ENCODE measurements at places on chromosomes 5 and 9. TPM values are rescaled to one million over a fixed set of nuclear protein-coding genes. Genes with fewer than 3 reads are reported as not detected.
A peak's percentile ranks its signal among the peaks of the same experiment; 100 is the strongest.

TRIM7 gene
- total RNA-seq: 26.3 TPM

C5orf46 gene
- total RNA-seq: 5.7 TPM

IFNE gene
- total RNA-seq: 2.4 TPM

DNA sequence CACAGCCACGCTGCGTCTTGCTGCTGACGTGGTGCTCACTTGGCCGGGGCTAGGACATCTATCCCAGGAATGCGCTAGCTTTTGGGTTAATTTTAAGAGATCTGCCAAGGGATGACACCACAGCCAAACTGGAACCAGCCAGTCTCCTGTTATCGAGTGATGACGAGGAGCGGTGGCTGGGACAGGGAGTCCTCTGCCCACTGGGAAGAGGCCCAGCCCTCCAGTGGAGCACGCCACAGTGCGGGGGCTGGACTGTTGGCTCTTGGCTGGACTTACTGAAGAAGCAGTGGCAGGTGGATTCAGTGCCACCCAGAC lies 55.1 kb upstream of the PHYKPL start:
- no peak overlapping the region for H3K4me3 ChIP-seq
- no peak overlapping the region for H3K27ac ChIP-seq
- H3K36me3 ChIP-seq: no peaks in the 10 kb centered on the region
- DNase-seq: peak; percentile 64

DNA sequence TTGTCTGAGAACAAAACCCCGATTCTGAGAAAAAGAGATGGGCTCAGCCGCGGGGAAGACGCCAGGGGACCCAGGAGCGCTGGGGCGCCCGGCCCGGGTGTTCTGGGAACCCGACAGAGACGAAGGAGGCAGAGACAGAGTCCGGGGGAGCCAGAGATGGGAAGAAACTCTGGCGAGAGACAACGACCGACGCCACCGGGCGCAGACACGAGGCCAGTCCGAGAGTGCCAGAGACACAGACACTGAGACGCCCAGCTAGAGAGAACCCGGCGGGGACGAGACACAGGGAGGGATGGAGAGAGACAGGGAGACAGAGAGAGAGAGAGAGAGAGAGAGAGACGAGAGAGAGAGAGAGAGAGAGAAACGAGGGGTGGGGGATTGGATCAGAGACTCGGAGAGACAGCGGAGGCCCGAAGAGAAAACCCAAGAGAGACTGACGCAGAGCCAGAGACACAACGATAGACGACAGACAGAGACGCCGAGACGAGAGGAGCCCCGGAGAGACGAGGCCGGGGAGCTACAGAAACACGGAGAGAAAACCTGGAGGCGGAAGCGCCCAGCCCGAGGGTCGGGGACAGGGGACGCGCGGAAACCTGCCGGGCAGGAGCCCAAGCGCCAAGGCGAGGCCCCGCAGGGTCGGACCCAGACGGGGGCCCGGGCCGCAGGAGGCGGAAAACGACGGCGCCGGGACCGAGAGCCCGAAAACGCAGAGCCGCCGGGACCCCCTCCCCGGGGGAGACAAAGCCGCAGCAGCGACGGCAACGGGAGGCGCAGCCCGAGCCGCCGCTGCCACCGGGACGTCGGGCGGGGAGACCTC lies 3.3 kb downstream of the NR5A1 start:
- peaks cover 34% of the 10 kb centered on the region for H3K27me3 ChIP-seq
- H3K36me3 ChIP-seq: no peaks in the 10 kb centered on the region
- H3K4me1 ChIP-seq: peaks cover 6% of the 10 kb centered on the region
- no peak for DNase-seq
- peak overlapping the region; percentile 49 for H3K4me3 ChIP-seq
- no peak overlapping the region for H3K27ac ChIP-seq

DNA sequence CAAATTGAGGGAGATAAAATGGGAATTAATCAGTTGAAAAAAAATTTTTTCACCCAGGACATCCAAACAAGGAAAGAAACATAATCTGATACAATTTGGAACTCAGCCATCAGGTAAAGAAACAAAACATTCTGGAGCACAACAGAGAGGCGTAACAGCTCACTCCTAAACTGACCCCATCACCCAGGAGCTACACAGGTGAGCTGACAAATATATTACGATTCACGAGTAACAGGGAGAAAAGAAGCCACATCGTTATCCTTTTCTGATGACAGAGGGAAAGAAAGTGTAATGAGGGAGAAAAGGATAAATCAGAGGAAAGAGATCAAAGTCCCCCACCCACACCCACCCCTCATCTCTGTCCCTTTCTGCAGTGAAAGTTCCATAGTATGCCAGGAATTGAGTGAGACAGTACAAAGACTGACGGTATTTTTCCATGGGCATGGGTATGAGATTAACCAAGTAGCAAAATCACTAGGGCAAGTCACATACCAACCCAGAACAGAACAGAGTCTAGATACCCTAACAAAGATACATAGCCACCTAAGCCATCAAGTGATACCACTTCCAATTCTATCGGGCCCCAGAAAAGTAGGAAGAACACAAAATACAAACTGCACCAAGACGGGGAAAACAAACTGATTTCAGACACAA lies 45.4 kb downstream of the TMEM245 start:
- no peak overlapping the region for H3K4me3 ChIP-seq
- no peaks in the 10 kb centered on the region for H3K27me3 ChIP-seq
- H3K4me1 ChIP-seq: peaks cover 1% of the 10 kb centered on the region
- no peak overlapping the region for H3K27ac ChIP-seq

DNA sequence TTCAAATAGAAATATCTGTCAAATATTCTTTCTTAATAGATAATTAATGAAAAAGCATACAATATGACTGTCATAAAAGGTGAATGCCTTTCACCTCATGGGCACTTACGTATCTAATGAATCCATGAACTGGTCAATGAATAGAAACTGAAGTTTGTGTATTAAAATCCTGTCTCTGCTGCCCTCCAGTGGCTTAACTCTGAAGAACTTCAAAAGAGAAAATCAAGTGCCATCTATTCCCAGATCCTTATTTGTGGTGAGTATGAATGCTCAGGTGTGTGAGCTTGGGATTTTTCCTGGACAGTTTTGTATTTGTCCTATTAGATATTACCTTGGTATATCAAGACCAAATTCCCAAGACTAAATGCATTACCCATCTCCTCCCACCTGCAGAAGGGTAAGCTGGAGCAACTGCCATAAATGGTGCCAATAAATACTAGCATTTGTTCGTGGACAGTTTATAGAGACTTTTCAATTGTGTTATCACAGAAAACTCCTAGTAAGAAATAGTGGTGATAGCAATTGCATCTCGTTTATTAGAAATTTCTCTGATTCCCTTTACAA lies 44.0 kb upstream of the SVEP1 start:
- no peaks in the 10 kb centered on the region for H3K36me3 ChIP-seq
- no peak overlapping the region for H3K27ac ChIP-seq
- no peaks in the 10 kb centered on the region for H3K4me1 ChIP-seq
- H3K4me3 ChIP-seq: no peak overlapping the region
- H3K27me3 ChIP-seq: no peaks in the 10 kb centered on the region
- peak; percentile 77 for DNase-seq

DNA sequence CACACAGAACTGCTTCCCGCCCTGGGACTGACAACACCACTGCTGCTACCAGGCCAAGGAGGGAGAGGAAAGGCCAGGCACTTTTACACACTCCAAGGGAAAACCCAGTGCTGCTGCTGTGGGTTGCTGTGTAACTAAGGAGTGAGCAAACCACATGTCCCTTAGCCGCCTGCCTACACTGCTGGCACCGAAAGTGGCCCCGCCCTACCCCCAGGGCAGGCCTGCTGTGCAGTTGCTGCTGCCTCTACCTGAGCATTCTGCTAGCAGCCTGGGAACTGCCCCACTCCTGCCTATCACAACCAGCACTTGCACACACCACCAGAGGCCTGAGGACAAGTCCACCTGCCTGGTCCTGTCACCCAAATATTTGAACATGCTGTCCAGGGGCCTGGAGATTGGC lies 740.9 kb downstream of the DTWD2 start:
- no peaks in the 10 kb centered on the region for H3K27me3 ChIP-seq
- no peak overlapping the region for H3K4me3 ChIP-seq
- peak; percentile 42 for DNase-seq
- H3K4me1 ChIP-seq: no peaks in the 10 kb centered on the region
- no peaks in the 10 kb centered on the region for H3K36me3 ChIP-seq
- no peak overlapping the region for H3K27ac ChIP-seq

GRCh38 chr5:176474476-176474875 lies 26.3 kb downstream of the FAF2 start:
- peaks cover 63% of the 10 kb centered on the region for H3K36me3 ChIP-seq
- H3K27me3 ChIP-seq: no peaks in the 10 kb centered on the region
- H3K4me3 ChIP-seq: no peak overlapping the region
- H3K27ac ChIP-seq: no peak overlapping the region

DNA sequence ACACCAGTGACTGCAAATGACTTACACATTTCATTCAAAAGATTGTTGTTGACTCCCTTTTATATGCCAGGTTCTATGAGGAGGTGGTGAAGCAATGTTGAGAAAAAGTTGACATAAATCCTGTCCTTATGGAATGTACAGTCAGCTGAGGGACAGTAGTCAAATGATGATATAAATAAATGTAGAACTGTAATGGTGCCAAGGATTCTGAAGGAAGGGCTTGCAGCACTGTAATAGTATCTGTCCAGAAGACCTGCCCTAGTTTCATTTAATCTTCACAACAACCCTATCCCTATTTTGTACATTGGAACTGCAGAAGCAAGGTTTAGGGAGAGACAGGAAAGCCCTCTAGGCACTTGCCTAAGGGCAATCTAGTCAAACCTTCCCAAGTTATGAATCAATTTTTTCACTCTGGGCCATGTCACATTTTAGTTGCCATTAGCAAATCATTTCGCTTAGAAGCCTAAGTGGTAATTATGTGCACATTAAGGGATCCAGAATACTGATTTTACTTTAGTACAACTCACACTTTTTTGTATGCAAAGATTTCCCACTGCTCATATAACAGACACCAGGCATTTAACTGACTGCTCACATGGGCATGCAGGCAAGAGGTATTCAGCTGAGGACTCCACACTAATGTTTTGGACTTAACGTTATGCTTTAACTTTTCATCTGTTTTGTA lies 34.5 kb upstream of the LIFR start:
- H3K4me1 ChIP-seq: peaks cover 16% of the 10 kb centered on the region
- no peaks in the 10 kb centered on the region for H3K27me3 ChIP-seq
- no peaks in the 10 kb centered on the region for H3K36me3 ChIP-seq
- no peak overlapping the region for H3K4me3 ChIP-seq
- H3K27ac ChIP-seq: no peak overlapping the region

DNA sequence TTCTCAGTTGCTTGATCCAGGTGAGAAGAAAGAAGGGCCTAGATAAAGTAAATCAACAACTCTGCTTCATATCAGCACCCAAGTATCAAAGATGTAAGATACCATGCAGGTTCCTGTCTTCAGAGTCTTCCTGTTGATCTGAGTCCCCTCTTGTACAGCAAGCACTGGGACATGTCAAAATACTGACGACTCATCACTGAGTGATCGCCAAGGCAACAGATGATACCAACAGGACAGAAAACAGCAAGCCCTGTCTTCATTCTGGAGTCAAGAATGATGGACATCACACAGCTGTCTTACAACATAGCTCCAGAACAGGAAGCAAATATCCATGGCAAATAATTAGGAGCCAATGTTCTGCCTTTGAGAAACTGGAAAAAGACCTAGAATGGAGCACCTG lies 83.7 kb downstream of the TARS1 start:
- H3K4me3 ChIP-seq: no peak overlapping the region
- H3K36me3 ChIP-seq: no peaks in the 10 kb centered on the region
- peak; percentile 39 for DNase-seq

DNA sequence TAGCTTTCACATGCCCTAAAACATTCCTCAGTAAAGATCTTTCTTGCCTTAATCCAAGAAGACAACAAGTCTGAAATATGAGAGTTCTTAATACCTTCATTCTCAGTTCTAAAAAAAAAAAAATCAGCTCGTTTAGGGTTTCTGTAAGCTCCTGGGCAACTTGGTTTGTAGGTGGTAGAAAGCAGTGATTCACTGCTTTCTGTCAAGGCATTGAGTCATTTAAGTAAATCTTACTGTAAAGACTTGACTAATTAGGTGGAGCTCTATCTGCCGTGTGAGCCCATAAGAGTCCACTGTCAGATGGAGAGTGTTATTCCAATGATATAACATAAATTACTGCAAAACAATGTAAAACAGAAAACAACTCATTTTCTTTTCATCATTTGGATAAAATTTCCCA lies 56.1 kb upstream of the MAST4 start:
- peak; percentile 34 for DNase-seq
- H3K4me3 ChIP-seq: no peak overlapping the region
- no peaks in the 10 kb centered on the region for H3K36me3 ChIP-seq
- no peaks in the 10 kb centered on the region for H3K27me3 ChIP-seq
- H3K27ac ChIP-seq: no peak overlapping the region

DNA sequence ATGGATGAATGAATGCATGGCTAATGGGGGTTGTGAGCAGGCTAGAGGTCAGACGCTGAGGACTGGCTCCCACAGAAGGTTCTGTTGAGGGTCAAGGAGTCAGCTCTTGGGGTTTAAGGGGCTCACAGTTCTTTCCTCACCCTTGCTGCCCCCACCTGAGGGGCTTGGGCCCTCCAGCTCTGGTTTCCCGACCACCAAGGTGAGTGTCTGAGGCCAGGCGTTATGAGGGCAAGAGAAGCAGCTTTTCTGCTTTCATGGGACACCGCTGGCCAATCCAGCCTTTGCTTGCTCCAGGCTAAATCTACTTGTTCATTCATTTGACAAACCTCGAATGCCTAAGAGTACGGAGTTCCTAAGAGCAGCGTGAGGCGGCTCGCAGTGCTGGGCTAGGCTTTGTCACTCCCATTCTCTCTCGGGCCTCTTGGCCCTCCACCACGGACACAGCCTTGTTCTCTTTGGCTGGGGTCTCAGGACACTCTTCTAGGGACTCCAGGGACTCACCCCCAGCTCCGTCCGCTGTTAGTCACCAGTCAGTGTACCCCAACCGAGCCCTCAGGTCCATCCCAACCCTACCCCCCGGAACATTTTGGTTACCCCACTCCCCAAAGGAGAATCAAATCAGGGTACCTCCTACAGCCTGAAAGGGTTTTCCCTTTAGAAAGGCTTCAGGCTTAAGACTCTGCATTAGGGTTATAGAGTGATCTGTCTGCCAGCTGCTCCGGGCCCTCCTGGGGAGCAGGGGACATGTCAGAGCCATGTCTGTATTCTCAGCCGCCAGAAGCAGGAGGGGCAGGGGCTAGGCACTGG lies 210.1 kb upstream of the MVB12B start:
- H3K4me1 ChIP-seq: no peaks in the 10 kb centered on the region
- H3K4me3 ChIP-seq: no peak overlapping the region
- no peak overlapping the region for H3K27ac ChIP-seq
- no peak for DNase-seq
